ENCODE measurements at places on chromosomes 11 and 22.

DNA sequence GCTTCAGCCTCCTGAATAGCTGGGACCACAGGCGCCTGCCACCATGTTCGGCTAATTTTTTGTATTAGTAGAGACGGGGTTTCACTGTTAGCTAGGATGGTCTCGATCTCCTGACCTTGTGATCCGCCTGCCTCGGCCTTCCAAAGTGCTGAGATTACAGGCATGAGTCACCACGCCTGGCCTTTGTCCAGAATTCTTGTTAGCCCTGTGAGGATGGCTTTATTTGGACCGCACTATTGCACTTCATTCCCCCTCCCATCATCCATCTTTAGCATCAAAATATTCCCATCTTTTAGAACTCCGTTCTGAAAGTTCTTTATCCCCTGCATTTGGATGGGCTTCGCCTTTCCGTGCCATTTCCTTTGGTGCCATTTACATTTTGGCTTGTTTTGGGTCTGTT, 2.6 kb downstream of the SAMM50 start:
- DNase-seq: no peak

GRCh38 chr11:92841719-92842118, 127.7 kb upstream of the MTNR1B start:
- DNase-seq: no peak

GRCh38 chr22:32232191-32232830, 22.8 kb downstream of the SLC5A4 start:
- no peak for DNase-seq

DNA sequence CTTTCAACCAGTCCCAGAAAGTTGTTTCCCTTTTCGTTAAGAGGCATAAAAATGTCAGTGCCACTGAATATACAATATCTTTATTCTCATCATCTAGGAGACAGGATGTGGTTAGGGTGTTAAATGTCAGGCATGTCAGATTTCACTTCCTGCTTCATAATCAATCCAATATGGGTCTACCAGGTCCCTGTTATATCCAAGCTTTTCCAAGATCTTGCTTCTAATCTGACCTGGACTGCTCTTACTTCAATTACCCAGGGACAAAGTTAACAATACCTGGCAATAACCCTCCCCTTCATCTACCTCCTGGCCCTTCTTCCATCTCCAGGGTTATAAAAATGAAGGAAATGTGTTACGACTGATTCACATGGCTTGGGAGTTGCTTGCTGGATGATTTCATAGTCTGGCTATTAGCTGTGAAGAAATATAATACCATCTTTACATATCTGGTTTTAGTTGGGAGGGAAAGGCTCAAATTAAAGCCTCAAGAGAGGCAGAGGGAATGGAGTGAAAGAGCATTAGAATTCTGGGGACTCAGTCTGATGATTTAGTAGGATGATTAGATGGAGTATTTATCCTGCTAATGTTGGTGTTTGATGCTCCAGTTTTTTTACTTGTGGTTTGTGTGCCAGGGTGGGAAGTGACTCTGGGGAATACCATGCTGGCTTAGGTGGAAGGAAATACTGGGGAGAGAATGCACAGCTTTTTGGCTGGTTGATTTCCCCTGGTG, 534.3 kb downstream of the ETS1 start:
- DNase-seq: peak; percentile 19

DNA sequence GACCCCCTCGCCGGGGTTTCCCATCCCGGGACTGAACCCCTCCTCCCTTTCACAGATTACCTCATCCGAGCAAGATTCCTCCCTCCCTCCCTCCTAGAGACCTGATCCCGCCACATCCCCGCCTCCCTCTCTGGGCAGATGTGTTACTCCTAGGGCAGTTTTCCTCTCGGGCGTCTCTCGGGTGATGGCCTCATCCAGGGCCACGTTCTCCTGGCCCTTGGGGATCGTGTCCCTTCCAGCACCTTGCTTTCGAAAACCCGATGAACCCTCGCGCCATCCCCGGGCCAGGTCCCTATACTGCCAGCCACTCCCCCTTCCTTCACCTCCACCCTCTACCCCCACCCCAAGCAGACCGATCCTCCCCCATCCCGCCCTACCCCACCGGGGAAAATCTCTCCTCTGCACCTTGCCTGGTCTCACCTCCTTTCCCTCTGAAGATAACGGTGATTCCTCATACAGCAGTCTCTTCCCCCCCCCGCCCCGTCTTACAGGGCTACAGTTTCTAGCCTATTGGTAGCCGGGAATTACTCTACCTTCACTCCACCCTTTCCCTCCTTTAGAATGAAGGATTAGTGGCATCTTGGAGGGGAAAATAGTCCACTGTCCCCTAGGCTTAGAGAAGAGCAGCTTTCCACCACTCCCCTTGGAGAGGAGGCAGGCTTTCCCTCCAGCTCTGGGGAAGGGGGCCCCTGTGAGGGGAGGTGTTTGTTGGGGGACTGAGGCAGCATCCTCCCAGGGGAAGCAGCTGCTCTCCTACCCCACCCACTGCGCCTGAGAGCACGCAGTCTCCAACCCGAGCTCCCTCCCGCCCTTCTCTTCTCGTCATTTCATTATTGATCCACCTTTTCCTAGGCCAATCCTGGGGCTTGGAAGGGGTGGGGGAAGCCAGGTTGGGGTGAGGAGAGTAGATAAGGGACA, 1.2 kb downstream of the KMT2A start:
- DNase-seq: no peak

GRCh38 chr11:112614605-112615004, 346.6 kb upstream of the NCAM1 start:
- no peak for DNase-seq

Measured in amniotic stem cell (primary cell).